ENCODE measurements at places on chromosomes 11 and 22.

DNA sequence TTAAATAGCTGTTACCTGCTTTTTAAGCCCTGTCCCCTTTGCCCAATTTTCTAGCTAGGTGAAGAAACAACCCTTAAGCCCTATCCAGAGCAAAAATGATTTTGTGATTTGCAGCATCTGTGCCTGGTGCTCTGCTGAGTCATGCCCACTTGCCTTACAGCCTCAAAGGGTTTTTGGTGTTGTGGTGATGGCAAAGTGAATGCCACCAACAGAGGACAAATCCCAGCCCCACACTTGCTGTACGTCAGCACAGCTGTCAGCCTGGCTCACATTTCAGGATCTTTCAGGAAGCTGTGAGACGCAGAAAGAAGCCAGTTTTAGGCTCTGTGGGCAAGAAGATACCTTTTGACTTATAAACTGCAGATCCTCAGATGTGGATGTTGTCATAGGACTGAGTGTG, 401.7 kb downstream of the TENM4 start:
- no peak for DNase-seq

GRCh38 chr11:1310318-1310687, 871 bp upstream of the TOLLIP start:
- DNase-seq, result no peak

- no peak for DNase-seq
These were observed 812 bp downstream of the JAM3 start for GRCh38 chr11:134069426-134070341.

DNA sequence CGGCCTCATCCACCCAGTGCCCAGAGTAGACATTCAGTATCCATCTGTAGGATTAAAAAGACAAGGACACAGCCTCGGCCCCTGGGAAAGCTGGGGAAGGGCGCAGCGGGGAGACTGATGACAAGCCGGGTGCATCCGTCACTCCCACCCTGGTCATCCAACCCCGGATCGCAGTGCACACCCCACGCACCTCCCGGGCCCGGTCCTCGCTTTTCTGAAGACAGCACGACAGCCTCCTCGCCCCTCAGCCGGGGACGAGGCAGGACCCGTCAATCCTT, 1.1 kb downstream of the FCHSD2 start:
- DNase-seq, result no peak

- no peak for DNase-seq
These were observed 427.3 kb downstream of the BRD1 start for GRCh38 chr22:49400136-49400940.

DNA sequence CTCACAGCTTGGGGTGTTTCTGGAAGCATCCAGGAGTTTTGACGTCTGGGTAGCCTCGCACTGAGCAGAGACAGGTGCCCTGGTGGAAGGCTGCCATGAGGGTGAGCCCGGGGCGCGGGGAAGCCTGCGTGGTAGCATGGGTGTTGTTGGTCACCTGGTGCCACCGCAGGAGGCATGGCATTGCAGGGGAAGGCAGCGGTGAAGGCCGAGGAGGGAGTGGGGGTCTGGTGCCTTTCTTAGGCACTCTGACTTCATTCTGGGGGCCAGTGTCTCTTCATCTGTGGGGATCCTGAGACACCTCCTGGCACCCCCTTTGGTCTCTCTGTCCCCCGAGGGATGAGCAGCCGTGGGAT, 271.2 kb downstream of the TBC1D22A start:
- no peak for DNase-seq

DNA sequence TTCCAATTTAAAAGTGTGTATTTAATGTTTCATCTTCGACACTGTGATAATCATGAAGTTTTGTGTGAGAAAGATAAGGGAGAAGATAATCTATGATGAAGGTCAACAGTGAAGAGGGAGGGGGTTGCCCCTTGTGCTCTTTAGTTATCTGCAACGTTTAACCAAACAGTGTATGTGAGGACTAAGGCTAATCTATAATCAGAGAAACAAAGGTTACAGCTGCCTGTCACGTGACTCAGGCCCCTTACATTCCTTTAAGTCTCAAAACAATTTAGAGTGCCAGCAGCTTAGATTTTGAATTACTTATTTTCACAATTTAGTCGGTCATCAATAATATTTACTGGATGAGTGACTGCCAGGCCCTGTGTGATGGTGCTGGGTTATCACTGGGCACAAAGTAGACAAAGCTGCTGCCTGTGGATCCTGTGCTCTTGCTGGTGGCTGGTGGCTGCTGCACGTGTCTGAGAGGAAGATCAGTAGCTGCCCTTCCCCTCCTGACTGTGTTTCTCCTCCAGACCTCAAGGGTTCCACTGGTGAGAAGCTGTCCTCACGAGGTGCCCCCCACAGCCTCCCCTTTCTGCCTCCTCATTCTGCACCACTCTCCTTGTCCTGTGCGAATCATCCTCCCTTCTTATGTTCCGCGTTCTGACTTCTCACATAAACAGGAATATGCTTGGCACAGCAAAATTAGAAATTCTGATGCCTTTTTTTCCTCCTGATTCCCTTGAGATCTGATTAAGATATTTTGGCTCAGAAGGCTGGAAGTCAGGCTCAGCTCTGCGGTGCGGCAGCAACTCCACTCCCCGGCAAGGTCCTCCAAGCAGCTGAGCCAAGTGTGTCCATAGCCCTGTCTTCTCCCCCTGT, 331.1 kb upstream of the B3GAT1 start:
- DNase-seq, result no peak

GRCh38 chr11:57181678-57182305, at the start of gene LRRC55:
Gene LRRC55, plus strand, starts transcription at chr11:57181953. Its CDS starts 70 bp downstream, at chr11:57182023.
- no peak for DNase-seq

DNA sequence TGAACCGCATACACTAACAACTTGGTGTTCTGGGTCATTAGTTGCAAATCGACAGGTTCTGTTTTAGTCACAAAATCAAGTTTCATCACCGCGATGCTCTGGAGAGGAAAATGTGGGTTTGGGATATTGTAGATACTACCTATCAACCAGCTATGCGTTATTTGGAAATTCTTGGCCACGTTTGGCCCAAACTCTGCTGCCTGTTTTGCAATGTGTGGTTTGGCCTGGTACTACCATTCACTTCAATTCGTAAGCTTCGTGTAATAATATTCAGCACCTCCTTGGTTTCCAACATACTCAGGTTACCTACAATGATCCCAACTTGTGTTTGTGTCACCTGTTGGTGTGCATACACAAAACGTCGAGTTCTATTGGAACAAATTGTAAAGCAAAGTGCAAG, 16.2 kb upstream of the ACER3 start:
- DNase-seq, result no peak
